ENCODE measurements at places on chromosomes 3 and 15. TPM values are rescaled to one million over a fixed set of nuclear protein-coding genes. Genes with fewer than 3 reads are reported as not detected.

SIDT1 gene
- 61.6 TPM for total RNA-seq

SERPINI1 gene
- total RNA-seq: 2.8 TPM

SYNPR gene
- total RNA-seq: not detected

RETNLB gene
- not detected for total RNA-seq

CLDND1 gene
- total RNA-seq: 90.2 TPM

PIF1 gene
- 0.99 TPM for total RNA-seq

TEX55 gene
- not detected for total RNA-seq

ETV5 gene
- 10.0 TPM for total RNA-seq

CHRM5 gene
- total RNA-seq: not detected

MYO5C gene
- 56.3 TPM for total RNA-seq

PRTG gene
- 3.7 TPM for total RNA-seq

LRRC31 gene
- total RNA-seq: 0.78 TPM

TNFSF10 gene
- 44.1 TPM for total RNA-seq

SLC22A13 gene
- total RNA-seq: 0.68 TPM

PRSS50 gene
- 1.6 TPM for total RNA-seq

MST1R gene
- 39.2 TPM for total RNA-seq

MME gene
- 5.7 TPM for total RNA-seq

PFN2 gene
- total RNA-seq: 169 TPM

Data from ureter (tissue), 1 donor.